ENCODE measurements at places on chromosomes 2 and 18.
A peak's percentile ranks its signal among the peaks of the same experiment; 100 is the strongest.

DNA sequence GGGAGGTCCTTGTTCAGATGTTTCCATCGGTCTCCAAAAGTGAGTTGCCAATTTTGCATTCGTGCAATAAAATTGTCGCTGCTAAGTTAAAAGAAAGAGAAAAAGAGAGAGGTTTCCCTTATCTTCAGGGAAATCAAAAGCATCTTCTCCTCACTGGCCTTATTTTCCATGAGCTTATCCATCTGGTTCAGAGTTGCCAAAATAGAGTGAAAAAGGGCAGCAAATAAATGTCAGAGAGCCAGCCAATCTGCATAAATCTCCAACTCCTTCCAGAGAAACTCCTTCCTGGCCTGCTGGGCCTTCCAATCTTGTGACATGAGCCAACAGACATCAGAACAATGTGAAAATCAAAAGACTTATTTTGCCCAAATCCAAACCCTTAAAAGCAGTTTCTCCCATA is 28.4 kb downstream of the PAX3 start:
- DNase-seq, result no peak

DNA sequence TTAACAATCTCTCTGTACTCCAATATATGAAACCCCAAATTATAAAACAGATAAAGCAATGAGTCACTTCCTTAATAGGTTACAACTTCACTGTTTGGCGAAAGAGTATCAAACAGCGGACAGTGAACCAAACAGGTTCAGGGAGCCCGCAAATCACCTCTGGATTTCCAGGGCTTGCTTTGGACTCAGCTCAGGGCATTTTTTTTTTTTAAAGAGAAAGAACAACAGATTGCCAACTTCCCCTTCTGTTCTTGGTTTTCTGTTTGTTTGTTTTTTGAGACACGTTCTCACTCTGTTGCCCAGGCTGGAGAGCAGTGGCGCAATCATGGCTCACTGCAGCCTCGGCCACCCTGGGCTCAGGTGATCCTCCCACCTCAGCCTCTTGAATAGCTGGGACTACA is 52.7 kb downstream of the ABCB11 start:
- no peak for DNase-seq

- DNase-seq, result no peak
Observed at GRCh38 chr18:54872681-54873080, 44.4 kb downstream of the RAB27B start.

GRCh38 chr2:228901531-228901930 is 369.6 kb downstream of the PID1 start:
- no peak for DNase-seq

GRCh38 chr18:45386041-45386655 is 229.1 kb upstream of the SLC14A2 start:
- no peak for DNase-seq

GRCh38 chr2:219116776-219117646 is 43.6 kb downstream of the NHEJ1 start:
- DNase-seq, result no peak

DNA sequence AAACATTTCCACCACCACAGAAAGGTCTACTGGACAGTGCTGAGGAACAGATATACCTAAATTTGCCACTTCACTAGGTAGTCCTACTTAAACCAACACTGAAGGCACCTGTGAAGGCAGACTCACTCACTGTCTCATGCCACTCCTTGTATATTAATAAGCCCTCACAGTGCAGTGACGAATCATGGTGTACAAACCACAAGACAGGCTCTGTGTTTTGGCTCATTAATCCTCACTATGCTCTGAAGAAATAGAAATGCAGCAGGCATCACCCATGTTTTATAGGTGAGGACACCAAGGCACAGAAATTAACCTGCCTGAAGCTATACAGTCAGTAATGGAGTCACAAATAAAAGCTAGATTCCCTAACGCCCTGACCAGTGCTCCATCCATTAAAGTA is 44.3 kb downstream of the BARD1 start:
- no peak for DNase-seq

GRCh38 chr2:14804902-14805301 is 172.4 kb downstream of the LRATD1 start:
- no peak for DNase-seq

DNA sequence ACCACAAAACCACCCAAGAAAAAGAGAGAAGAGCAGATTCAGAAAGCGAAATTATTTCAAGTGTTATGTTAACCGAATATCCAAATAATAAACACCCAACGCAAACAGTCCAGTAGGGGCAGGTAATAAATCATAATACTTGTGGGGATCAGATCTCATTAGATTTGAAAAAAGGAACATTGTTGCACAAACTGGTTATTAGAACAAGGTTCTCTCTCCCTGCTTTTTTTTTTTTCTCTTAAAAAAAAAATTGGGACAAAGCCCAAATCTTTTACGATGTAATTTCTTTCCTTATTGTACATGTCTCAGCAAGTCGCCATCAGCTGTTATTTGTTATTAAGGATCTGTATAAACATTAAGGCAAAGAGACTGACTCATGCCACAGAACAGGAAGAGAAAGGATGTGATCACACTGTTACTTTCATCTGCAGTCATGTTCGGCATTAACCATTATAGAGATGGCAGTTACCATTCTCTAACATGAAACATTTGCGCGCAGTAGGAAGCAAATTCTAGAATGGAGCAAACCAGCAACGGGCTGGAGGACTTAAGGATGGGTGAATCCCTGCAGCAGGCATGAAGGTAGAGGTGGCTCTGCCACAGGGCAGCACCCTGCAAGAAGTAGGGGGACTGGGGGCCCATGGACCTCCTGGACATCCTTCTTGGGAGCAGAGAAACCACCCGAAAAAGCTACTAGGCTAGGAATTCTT is 42.0 kb downstream of the EPHA4 start:
- DNase-seq, result no peak

DNA sequence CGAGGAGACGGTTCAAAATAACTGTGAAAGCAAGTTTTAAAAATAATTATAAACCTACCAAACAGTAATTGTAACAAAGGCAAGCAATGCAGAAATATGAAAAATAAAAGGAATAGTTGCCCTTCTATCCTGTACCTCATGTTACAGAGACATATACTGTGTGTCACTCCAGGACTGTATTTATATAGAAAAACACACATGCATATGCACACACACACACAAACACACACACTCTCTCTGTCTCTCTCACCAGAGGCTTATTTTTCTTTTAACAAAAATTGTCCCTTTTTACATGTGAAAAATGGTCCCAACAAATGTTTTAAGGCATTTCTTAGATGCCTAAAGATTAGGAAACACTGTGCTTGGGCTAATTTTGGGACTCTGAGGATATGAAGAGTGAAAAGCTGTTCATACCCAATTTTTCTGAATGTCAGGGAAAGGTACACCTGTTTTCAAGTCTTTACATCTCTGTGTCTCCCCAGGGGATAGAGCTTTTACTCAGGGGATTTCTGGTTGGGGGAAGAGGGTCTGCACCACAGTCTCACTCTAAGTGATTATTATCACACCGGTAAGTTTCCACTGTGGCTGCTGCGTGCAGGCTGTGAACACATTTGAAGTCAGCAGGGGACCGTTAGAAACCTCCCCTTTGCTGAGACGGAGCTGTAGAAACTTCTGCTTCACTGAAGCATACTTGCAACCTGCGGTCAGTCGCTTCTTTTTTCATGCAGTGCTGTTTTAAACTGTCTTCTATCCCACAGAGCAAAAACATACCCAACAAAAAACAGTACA is 51.4 kb upstream of the SPAG16 start:
- peak; percentile 16 for DNase-seq
